ENCODE measurements at places on chromosomes 7 and 10.

DNA sequence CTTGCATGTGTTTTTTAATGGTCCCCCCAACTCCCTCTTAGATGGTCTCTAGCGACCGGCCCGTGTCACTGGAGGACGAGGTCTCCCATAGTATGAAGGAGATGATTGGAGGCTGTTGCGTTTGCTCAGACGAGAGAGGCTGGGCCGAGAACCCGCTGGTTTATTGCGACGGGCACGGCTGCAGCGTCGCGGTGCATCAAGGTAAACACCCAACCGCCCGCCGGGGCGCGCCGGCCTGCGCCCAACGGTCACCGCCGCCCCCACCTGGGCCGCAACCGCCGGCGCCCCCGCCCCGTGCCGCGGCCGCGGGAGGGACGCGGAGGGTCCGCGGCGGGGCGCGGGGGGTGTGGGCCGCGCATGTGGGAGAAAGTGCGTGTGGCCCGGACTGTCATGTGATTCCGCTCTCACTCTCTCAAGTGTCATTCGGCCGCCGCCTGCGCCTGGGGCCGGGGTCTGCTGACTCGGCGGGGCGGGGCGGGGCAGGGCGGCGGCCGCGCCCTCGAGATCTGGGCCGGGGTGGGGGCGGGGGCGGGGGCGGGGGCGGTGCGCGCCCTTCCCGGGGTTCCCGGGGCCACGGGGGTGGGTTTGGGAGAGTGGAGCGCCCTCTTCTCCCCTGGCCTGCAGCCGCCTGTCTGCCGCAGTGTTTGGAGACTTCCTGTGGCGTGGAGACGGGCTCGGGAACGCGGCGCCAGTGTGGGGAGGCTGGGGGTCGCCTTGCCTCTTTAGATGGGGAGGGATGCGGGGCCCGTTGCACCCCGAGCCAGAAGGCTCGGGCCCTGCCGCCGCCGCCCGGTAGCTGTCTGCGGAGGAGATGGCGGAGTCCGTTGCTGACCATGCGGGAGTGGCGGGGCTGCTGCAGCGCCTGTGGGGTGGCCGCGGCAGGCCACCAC is 817 bp downstream of the MLLT10 start:
- DNase-seq, result no peak

DNA sequence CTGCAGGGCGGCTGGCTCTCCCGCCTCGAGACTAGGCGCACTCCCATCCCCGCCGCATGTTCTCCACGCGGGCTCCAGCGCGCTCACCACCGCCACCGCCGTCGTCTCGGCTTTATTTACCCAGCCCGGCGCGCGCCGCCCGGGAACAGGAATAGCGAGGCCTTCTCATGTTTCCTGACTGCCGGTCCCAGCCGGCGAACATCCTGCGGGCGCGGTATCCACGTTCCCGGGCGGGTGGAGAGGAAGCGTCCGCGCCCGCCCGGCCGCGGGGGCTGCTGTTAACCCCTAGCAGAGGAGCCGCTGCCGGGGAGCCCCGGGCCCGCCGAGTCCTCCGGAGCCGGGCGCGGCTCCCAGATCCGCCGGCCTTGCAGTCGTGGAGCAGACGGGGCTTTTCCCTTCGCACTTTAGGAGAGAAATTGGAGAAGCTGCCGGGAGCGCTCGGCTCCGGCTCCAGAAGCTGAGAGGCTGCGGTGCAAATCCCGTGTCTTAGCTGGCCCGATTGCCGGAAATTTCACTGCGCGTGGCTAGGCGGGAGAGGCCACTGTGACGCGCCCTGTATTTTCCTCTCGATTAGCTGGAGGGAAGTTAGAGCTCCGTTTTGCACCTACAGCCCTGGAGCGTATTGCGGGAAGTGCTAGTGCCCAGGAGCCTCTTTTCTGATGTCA is at the start of gene MKX:
TSS of gene MKX (minus strand) at position 88 of the 665 bp plus-strand sequence. CDS start 2,404 bp downstream, outside the sequence.
- DNase-seq, result peak; percentile 74

GRCh38 chr7:14754631-14755030 is 147.9 kb downstream of the DGKB start:
- DNase-seq, result no peak

GRCh38 chr7:117067340-117067739 is 114.0 kb downstream of the ST7 start:
- no peak for DNase-seq

GRCh38 chr10:129332476-129332875 is 134.6 kb upstream of the MGMT start:
- DNase-seq, result no peak

DNA sequence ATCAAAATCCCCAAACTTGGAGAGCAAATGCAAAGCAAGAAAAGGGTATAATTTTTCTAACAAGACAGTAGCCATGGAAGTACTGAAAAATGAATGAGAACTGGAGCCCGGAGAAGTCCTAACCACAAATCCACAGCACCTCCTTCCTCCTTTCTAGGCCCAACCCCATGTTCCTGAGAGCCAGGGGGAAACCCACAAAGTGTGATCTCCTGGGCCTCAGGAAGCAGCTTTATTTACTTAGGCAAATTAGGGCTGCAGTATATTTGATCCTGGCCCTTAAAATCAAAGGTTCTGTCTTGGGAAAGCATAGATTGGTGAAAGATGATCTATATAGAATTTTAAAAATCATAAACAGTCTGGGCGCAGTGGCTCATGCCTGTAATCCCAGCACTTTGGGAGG is 103.0 kb downstream of the DOCK4 start:
- no peak for DNase-seq

DNA sequence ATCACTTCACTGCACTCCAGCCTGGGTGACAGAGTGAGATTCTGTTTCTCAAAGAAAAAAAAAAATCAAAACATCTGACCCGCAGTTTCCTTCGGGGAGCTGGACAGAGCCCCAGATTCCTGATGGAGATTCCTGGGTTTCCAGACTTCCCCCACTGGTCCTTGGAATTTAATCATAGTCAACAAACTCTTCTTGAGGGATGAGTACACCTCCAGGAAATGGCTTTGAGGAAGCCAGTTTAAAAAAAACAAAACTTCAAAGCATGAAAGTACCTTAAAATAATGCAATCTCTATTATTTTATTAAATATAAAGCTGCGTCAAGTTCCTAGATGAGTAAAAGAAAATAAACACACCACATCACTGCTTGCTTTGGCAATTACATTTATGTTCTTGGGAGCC is 1.2 kb upstream of the MAD1L1 start:
- DNase-seq, result no peak

GRCh38 chr10:118723466-118723865 is 31.3 kb downstream of the CACUL1 start:
- no peak for DNase-seq

GRCh38 chr7:1675036-1675671 is 5.1 kb downstream of the ELFN1 start:
- DNase-seq, result no peak

DNA sequence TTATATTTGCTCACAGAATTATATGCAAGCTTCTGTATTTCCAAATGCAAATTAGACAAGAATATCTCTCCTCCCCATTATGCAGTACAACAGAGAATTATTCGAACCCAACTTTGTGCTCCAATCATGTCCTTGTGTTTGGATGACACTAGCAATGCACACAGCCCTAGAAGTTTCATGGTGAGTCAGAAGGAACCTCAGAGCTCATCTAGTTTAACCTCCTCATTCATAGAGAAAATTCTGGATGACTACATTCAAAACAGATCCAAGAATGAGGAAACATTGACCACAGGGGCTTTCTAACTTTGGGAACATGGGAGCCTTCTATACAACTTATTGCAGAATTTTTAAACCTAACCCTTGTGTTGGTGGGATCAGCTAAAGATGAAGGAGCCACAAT is 12.8 kb upstream of the ARID5B start:
- no peak for DNase-seq

DNA sequence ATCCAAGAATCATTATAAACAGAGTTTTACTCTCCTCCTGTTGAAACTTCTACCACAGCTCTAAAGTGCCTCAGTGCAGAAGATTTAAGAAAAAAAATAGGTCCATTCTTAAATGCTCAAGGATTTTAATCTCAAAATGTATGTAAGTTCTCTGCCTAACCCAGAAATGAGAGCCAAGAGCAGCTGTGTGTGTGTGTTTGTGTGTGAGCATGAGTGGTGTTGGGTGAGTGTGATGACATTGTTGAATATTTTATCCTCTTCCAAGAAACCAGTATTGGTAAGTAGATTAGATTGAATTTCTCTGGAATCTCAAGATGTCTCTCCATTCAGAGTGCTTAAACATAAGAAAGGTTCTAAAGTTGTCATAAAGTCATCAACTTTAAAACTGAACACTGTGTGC is 363.6 kb upstream of the NFE2L3 start:
- DNase-seq, result no peak

- no peak for DNase-seq
Measured at GRCh38 chr7:95526128-95526738, 40.5 kb downstream of the ASB4 start.

DNA sequence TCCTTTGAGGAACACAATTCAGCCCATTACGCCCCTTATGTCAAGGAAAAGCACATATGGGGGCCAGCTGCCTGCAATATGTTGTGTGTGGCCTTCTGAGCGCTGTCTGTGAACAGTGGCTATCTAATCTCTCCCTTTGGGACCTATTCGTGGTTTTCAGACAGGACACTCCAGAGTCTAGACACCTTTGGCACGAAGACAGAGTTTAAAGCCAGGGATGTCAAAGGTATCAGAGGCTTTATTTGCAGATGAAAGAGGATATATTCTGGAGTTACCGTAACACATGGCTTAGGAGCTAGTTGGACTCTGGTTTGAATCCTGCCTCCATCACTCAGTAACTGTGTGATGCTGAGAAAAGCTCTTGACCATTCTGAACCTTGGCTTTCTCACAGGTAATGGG is 14.8 kb upstream of the EEPD1 start:
- no peak for DNase-seq

- DNase-seq, result no peak
Measured at GRCh38 chr10:60573336-60573735, 183.7 kb upstream of the ANK3 start.

DNA sequence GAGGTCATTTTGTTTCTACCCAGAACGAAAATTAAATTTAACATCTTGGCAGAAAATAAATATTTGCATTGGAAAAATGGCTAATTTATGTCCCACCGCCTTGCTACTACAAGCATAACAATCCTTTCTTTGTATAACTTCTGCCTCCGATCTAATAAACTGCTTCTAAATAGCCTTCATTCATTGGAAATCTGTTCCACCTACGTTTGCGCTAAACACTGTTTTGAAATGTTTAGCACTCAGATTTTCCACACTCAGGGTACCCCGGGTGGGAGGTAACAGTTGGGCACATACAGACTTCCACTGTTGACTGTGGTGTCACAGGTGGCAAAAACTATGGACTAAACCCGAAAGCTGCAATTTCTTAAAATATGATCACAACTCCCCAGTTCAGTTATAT is 96.4 kb downstream of the FGFR2 start:
- DNase-seq, result no peak

- no peak for DNase-seq
Measured at GRCh38 chr7:102095321-102096011, 191.2 kb upstream of the SH2B2 start.

DNA sequence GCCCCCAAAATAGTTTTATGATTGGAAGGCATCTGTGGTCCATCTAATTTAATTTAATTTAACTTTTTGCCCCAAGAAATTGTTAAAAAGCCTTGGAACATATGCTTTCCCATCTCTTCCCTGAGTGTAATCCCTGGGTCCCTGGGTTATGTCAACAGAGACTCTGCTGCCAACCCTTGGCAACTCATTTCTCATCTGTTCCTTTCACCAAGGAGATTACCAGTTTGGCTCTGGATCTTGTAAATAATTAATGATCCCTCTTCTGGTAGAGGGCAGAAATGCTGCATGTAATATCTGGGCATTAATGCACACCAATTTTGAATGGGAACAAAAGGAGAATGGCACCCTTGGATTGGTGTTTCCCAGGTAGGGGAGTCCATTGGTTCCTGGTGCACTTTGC is 514.2 kb downstream of the CCSER2 start:
- DNase-seq, result no peak

DNA sequence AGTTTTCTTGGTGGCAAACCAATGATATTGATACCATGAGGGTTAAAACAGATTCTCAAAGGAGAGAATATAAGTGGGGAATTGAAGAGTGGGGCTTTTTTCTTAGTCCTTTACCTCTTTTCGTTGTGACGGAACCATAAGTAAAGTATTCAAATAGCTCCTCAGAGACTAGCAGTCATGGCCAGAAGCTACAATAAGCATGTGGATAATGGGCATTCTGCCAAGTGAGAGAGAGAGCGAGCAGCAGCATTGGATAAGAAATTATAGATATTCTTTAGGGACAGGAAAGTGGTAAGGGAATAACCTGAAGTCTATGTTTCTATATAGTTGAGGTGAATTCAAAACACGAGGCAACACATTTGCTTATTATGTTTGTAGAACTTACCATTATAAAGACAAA is 235.1 kb downstream of the SEMA3E start:
- DNase-seq, result no peak

DNA sequence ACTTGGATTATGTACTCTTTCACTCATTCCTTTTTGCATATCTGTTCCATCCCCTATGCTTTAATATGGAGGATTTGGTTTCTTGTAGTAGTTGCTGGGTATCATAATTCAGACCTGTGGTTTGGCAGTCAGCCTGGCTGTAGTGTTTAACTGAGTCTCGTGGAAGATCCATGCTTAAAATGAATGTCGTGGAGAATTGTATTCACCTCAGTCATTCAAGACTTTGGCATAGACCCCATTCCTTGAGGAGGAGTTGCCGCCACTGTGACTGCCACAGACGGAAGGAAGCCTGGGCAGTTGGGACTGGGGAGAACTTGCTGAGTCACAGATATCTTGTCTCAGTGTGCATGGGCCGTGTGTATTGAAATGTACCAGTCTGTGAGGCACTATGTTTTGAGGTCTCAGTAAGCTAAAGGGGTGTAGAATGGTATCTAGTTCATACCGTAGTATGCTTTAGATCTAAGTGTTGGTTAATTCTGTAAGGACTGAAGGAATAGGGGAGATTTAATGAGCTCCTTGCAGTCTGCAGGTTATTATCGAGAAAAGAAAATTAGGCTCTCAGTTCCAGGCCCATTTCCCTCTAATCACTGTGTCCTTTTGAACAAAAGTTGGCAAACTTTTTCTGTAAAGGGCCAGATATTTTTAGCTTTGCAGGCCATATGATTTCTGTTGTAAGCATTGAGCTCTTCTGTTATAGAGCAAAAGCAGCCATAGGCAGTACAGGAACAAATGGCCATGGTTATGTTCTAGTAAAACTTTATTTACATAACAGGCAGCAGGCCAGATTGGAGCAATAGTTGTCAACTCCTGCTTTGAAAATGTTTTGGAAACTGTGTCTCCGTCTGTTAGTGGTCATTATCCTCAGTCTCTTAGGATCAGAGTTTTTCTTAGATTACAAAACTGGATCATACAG is 76.8 kb downstream of the TPST1 start:
- peak; percentile 88 for DNase-seq

Measured in amniotic stem cell (primary cell).